NCI-H1694 (cell line): ENCODE measurements at places on chromosomes 7 and 10.
A peak's percentile ranks its signal among the peaks of the same experiment; 100 is the strongest.

DNA sequence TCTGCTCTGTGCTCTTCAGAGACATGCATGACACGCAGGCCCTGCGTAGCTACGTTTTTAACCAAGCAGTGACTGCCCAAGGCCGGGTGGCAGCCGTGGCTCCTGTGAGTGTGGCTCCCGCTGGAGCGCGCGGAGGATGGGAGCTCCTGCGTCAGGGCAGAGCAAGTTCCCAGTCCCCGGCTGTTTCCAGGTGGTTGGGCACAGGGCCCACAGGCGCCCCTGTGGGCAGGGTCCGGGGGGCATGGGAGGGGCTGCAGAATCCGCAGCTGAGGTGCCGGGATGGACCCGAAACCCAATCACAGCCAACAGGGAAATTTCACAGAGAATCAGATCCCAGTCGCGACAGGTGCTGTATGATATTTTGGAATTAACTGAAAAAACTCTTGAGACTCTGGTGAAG, 9.8 kb downstream of the NKX6-2 start:
- DNase-seq = no peak

DNA sequence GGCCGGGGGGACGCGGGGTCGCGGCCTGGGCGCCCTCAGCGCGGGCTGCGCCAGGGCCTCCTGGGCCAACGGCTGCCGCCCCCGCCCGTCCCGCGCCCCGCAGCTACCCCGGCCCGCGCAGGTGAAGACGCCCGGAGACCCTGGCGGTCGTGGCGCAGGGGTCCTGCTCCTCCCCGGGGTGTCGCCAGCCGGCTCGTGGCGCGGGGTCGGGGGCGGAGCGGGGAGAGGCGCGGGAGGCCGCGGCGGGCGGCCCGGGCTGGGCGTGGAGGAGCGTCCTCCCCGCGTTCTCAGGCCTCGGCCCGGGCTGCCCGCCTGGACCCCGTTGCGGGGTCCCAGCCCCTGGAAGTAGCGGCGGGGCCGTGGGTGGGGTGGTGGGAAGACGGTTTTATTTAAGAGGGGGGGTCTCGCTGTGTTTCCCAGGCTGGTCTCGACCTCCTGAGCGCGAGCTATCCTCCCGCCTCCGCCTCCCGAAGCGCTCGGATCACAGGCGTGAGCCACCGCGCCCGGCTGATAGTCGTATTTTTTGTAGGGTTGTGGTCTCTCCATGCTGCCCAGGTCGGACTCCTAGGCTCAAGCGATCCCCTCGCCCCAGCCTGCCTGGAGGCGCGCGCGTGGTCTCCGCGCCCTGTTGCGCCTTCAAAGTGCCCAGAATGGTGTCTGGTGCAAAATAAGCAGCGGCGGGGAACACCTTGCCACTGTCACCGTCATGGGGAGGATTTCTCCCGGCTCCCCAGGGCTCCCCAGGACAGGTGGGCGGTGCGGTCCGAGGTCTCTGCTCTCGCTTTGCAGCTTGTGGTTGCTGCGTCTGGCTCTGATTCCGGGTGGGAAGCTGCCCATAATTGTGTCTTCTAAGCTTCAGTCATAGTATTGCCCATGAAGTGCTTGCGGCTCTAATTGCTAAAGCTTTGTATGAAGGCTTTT, 15.3 kb upstream of the SUN1 start:
- DNase-seq = no peak

DNA sequence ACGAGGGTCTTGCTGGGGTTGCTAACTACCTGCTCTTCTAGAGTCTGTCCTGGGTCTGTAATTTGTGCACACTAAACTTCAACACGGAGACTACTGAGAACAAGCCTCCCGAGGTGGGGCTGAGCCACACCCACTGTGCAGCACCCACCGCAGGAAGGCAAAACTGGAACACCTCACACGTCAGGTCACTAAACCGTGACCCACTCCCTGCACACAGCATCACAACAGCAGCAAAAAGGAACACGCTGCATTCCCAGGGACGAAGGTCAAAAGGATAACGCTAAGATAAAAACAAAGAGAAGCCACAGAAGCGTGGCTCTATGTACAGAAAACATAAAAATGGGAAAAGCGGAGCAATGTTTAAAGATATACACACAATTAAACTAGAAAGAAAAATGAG, 170.1 kb downstream of the MAD1L1 start:
- DNase-seq = no peak

DNA sequence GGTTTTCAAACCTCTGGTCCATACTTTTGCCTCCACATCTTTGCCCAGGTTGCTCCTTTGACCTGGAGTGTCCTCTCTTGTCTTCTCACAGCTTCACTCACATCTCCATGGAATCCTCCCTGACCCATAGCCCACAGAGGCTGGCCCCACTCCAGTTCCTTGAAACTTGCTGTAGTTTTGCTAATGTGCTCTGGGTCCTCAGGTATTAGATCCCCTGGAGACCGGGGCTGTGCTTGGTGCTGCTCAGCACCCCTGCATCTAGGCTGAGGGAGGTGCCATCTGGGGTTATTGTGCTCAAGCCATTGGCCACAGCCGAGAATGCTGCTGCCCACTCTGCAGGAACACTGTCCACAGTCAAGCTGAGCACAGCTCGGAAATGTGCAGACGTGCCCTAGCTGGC, 16.5 kb downstream of the KNDC1 start:
- DNase-seq = no peak

GRCh38 chr10:116170815-116171250, 102.2 kb downstream of the GFRA1 start:
- DNase-seq = no peak

DNA sequence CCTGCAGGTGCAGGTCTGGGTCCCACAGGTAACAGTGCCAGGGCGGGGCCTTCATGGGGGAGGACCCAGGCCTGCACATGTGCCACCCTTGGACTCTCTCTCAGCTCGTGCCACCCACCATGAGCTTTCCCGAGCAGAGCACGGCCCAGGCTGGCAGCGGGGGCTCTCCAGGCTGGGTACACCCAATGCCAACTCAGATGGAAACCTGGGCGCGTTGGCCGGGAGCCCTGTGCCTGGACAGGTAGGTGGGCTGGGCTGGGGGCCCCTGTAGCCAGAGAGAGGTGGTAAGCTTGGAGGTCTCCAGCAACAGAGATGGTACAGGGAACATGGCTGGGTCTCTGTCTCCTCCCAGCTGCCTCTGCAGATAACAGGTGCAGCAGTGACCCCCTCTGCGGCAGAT, 69.9 kb upstream of the ADARB2 start:
- no peak for DNase-seq

- DNase-seq = no peak
Measured at GRCh38 chr10:107502229-107502985, 337.9 kb upstream of the SORCS1 start.

DNA sequence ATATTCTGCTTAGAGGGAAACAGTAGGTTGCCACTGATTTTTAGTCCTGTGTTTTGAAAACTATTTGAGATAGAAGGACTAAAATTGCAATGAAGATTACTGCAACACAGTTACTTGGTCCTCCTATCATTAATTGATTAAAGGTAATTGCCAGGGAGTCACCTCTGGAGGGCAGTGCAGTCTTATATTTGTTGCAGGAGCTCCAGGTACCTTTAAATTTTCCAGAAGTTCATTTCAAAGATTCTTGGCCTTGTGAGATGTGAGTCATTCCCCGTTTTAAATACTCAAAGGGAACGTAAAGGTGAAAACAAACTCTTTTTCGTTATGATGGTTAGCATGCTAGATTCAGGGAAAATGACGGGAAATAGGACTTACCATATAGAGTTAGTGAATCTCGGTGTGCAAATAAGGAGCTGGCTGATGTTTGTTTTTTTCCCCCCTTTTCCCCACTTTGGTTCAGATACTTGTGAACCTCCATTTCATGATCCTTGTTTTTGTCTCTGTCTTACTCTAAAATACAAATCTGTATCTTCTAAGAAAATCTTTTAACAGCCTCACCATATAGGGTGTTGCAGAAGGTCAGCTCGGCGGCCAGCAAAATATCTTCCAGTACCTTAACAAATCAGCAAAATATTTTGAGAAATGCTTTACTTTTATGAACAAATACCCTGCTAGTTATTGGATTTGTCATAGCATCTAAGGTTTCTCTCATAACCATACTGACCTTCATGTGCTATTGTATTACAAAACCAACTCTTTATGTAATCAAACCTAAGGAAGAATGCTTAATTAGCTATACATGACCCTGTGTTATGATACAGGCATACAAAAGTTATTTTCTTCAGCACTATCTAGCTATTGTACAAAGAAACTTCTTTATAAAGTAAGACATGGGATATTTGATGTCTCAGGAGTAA, 143.0 kb upstream of the HDAC9 start:
- DNase-seq = peak; percentile 13

DNA sequence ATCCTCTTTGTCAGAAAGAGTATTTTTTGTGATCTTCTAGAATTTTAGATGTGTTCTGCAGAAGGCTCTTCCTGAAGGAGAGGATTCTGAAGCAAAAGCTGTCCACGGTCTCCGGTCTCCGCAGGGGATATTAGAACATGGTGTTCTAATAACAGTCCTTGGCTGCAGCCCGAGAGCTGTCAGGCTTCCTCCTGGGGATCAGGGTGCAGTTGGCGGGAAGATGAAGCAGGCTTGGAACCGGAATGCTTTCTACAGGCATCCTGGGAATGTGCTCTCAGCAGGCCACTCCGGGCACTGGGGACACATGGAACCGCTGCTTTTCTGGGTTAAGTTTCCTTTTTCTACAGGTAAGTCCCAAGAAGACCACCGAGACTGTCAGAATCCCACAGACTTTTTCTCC, 118.6 kb upstream of the PARD3 start:
- no peak for DNase-seq

GRCh38 chr7:150955519-150956394, 22.4 kb downstream of the KCNH2 start:
- peak; percentile 89 for DNase-seq

DNA sequence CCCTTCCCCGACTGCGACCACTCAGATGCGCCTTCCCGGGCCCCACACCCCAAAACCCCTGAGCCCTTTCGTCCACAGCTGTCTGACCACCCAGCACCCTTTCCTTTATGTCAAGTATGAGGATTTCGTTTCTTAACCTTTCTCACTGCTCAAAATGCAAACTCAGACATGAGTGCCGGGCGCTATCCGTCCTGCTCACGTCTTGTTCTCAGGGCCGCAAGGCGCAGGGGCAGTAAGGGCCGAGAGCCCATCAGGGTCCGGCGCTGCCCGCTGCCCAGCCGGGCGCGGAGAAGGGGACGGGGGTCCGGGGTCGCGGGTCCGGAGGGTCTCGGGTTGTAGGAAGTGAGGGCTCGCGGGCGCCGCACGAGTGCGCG, 670 bp upstream of the RBM33 start:
- no peak for DNase-seq

GRCh38 chr10:12534824-12535223, 185.5 kb downstream of the CAMK1D start:
- DNase-seq = no peak

DNA sequence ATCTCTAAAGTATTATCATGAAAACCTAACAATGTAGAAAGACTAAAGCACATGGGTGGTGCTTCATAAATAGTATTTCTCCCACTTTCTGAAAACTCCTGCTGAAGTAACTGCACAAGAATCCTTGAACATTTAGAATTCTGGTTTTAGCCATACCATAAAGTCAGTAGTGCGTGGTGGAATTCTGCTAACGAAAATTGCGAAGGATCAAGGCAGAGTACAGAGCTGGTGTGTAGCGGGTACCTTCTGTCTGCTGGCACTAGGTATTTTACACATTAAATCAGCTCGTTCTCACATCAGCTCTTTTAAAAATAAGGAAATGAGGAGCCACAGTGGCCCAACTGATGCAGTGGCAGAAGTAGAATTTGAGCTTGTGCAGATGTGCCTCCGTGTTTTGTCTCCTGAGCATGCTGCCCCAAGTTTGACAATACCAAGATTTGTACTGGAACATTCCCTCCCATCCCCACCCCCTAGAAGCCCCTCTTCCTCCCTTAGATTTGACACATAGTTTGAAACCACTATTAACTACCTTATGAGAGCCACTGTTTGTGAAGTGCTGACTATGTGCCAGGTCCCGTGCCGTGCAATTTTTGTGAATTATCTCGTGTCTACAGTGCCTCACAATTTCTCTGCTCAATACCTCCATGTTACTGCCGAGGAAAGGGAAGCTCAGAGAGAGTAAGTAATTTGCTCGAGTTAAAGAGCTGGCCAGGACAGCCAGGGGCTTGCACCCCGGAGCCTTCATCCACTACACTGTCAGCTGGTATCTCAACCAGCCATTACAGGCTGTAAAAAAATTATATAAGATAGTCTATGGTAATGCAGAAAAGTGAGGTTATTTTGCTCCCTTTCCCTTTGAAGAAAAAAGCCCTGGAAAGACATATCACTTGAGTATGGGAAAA, 66.9 kb downstream of the EGFR start:
- DNase-seq = no peak

GRCh38 chr10:102602272-102603045, 41.8 kb upstream of the TRIM8 start:
- DNase-seq = no peak

GRCh38 chr10:56745490-56745889, 384.4 kb upstream of the ZWINT start:
- no peak for DNase-seq

DNA sequence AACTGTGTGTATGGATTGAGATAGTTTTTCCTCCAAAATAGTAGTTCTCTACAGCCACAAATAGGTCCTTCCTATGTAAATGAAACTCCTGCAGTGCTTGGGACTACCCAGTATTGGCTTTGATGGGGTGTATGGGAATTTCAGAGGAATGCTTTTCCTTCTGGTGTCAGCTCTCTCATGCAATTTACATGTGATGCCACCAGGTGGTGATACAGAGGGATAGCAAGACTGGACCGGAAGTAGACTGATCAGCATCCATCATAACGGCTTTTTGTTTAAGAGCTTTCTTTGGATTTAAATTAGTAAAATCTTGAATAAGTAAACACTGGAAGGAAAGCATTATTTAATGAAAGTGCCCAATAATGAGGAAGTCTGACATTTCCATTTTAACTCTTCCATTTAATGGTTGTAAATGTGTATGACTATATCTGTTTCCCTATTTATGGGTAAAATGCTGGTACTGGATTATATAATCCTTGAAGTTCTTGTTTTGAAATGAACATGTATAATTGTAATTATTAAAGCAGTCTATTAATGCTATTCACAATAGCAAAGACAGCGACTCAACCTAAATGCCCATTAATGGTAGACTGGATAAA, 22.7 kb downstream of the DYNC1I1 start:
- peak; percentile 24 for DNase-seq

DNA sequence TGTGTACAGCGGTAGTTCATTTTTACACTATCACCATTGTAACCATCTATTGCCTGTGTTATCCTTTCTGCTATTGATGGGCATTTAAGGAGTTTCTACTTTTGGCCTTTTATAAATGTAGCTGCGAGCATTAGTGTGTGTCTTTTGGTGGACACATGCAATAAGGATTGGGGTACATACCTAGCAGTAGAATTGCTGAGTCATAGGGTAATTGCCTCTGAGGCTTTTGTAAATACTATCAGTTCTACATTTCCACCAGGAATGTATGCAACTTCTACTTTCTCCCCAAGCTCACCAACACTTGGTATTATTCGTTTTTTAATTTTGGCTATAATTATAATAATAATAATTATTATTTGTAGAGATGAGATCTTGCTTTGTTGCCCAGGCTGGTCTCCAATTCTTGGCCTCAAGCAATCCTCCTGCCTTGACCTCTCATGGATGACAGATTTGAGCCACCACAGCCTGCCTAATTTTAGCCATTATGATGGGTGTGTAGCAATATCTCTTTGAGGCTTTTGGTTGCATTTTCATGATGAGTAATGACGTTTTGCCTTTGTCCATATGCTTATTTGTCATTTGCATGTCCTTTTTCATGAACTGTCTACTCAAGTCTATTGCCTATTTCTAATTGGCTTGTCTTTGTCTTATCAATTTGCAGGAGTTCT, 277.0 kb downstream of the ACTR3B start:
- DNase-seq = no peak
